ENCODE measurements at places on chromosomes 3 and 15.

- DNase-seq, result no peak
Observed at GRCh38 chr15:91151781-91152563, 51.9 kb downstream of the SV2B start.

GRCh38 chr3:159448902-159449301 lies 539.7 kb upstream of the IL12A start:
- DNase-seq, result no peak

DNA sequence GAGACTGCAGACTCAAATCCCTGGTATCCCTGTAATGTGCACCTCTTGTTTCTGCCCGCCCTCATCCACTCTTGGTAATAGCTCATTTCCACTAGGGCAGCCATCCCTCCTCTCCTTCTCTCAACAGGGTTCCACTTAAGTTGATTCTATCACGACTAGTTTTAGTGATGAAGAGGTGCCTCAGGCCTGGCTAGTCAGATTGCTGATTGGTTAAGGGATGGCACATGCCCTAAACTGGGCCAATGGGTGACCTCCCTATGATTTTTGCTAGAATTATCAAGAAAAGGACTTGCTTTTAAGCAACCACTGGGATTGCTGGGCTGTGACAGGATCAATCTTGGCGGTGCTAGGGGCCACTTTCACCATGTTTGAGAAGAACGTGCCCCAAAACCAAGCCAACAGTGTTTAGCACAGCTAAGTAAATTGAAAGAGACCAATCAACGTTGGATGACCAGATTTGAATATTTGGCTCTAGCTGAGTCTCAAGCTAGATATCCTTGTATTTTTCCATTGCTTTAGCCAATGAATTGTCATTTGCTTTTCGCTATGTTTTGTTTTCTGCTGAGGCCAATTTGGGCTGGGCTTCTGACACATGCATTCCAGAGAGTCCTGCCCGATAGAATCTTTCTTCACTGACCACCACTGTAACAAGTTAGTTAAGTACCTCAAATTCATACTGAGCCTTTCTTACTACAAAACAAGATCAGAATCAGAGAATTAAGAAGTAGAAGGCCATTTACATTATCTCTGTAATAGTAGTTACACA lies 131.0 kb downstream of the PDZRN3 start:
- no peak for DNase-seq

- no peak for DNase-seq
Observed at GRCh38 chr15:49864251-49864650, 243.4 kb downstream of the DTWD1 start.

- no peak for DNase-seq
Observed at GRCh38 chr15:26967719-26968269, 3.2 kb upstream of the GABRG3 start.

DNA sequence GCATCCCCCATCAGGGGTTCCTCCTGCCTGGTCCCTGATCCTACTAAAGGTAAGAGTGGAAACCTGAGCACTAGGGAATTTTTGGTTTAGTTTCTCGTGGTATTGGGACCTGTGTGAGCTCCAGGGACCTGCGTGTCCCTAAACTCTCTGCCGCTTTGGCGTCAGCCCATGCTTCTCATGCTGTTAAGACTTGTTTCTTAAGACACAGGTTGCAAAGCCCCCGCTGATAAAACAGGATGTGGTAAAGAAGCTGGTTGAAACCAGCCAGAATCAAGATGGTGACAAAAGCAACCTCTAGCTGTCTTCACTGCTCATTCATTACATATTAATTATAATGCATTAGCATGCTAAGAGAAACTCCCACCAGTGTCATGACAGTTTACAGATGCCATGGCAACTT lies 64.6 kb downstream of the LYZL4 start:
- peak; percentile 34 for DNase-seq

DNA sequence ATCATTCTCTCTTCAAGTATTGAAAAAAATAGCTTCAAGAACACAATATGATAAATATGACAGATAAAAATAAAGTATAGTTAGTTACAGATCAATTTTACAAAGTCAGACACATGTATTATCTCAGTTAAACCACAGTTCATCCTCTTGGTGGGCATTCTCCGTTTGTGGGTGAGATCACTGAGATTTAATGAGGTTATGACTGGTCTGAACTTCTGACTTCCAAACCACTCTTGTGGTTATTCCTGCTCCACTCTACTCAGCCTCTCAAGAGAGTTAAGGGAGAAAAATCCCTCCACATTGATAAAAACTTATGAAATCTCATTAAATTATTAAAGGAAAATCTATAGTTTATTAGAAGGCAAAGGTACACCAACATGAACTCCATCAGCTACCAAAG lies 229.9 kb upstream of the LRTM1 start:
- DNase-seq, result no peak

- DNase-seq, result no peak
Observed at GRCh38 chr3:73621388-73621787, 3.4 kb downstream of the PDZRN3 start.

GRCh38 chr3:161020256-161020655 lies 84.9 kb downstream of the B3GALNT1 start:
- no peak for DNase-seq

- DNase-seq, result peak; percentile 93
Observed at GRCh38 chr3:46946856-46947545, 29.5 kb downstream of the CCDC12 start.

DNA sequence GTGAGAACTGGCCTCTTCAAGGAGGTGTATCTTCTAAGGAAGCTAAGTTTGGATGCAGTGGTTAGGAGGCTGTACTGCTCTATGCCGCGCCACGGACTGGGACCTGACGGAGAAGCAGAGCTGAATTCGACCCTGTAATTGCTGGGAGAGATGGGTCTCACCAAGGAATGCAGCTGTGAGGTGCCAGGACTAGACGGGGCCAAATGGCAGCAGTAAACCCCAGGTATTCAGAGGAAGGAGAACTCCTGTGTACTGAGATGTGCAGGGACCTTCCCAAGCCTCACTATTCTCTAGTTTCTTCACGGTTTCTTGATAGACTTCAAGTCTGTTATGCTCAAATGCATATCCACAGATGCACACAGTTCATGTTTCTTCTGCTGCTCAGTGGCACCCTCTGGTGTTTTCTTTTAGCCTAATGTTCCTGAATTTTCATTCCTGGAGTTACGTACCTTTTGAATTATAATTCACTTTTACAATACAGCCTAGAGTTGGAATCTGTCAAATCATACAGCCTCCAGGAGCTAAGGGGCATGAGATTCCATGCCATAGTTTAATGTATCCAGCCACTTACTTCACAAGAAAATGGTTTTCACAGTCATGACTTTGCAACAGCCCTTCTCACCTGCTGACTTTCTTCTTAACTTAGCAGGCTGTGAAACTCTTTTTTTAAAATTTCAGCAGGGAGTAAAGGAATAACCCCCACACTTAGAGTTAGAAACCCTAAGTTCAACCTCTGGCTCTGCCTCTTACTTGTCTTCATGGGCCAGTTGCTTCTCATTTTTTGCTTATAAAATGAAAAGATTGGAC lies 61.8 kb downstream of the GLDN start:
- DNase-seq, result peak; percentile 51

GRCh38 chr3:1774597-1774996 lies 324.1 kb upstream of the CNTN4 start:
- DNase-seq, result no peak

- no peak for DNase-seq
Observed at GRCh38 chr15:59443341-59444072, 5.5 kb downstream of the FAM81A start.

DNA sequence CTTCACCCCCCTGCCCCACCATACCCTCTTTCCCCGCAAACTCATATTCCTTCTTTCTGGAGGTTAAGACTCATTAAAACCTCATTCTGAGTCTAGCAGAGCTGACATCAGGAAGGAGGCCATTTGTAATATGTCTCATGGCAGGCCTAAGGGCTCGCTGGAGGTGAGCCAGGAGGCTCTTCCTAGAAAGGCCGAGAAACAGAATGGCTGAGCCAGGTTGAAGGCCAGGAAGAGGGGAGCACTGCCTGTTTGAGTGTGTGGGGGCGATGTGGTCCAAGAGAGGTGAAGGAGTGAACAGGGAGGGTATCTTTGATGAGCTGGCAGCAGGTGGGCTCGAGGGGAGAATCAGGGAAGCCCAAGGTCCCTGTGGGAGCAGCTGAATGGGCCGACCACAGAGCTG lies 317.3 kb downstream of the TLE3 start:
- no peak for DNase-seq

DNA sequence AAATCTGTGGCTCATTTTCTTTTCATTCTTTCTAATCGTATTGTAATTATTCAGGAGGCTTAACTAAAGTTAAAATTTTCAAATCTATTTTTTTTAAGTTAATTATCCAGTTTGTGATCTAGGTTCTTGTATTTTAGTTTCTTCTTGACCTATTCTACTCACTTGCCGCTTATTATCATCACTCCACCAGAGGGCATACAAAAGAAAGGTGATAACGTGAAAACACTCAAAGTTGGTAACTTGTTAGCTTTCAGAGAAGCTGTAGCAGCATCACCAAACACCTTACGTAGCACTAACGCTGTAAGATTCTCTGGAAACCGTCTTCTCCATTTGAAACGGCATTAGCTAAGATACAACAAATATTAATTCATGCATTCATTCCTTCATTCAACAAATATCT lies 4.8 kb downstream of the GNB4 start:
- DNase-seq, result peak; percentile 76

DNA sequence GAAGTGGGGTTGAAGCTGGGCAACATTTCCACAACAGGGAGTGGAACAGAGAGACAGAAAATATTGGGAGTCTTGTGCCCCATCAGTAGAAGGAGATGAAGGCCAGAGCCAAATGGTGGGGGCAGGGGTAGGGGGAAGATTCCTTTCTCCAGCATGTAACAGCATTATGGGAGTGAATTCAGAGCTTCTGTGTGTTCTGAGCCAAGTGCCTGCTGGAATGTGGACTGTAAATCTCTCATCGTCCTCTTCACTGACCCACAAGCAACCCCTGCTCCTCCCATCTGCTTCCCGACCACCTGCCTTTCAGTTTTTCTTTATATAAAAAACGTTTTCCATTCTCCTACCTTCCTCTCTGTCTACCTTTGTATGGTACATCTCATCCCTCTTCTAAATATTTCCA lies 344.2 kb upstream of the TPRG1 start:
- no peak for DNase-seq

- DNase-seq, result no peak
Observed at GRCh38 chr3:162022911-162023310, 526.3 kb downstream of the OTOL1 start.

DNA sequence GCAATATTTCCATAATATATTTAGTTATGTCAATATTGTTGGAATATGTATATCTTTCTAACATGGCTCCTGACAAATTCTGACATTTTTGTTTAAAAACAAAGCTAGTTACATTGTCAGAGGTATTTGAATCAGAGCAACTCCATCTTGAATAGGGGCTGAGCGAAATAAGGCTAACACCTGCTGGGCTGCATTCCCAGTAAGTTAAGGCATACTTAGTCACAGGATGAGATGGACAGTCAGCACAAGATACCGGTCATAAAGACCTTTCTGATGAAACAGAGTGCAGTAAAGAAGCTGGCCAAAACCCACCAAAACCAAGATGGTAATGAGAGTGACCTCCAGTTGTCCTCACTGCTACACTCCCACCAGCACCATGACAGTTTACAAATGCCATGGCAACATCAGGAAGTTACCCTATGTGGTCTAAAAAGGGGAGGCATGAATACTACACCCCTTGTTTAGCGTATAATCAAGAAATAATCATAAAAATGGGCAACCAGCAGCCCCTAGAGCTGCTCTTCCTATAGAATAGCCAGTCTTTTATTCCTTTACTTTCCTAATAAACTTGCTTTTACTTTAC lies 30.4 kb downstream of the RPL22L1 start:
- no peak for DNase-seq

GRCh38 chr15:89446255-89446891 lies 50.0 kb downstream of the RHCG start:
- no peak for DNase-seq

DNA sequence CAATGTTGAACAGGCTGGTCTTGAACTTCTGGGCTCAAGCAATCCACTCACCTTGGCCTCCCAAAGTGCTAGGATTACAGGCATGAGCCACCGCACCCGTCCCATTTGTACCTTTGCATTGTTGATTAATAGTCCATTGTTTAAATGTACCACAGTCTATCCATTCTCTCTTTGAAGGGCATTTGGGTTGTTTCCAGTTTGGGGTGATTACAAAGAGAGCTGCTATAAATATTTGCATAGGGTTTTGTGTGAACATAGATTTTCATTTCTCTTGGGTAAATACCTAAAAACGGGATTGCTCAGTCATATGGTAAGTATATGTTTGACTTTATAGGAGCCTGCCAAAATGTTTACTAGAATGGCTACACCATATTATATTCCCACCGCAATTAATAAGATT lies 13.7 kb upstream of the PTPRG start:
- no peak for DNase-seq

- DNase-seq, result no peak
Observed at GRCh38 chr3:147424581-147425387, 15.6 kb downstream of the ZIC1 start.

DNA sequence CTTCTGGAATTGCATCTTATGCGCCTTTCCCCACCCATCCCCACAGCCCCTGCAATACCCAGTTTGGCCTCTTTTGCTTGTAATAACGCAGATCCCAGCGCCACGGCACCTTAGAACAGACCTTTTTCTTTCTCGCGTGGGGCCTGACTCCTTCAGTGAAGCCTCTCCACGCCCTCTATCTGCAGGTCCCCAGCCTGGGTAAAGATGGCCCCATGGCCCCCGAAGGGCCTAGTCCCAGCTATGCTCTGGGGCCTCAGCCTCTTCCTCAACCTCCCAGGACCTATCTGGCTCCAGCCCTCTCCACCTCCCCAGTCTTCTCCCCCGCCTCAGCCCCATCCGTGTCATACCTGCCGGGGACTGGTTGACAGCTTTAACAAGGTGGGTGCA lies 594 bp downstream of the CRELD1 start:
- DNase-seq, result peak; percentile 65

Data from hematopoietic multipotent progenitor cell treated with erythropoietin and hydrocortisone succinate and interleukin-3 and kit ligand, for 6 days (in vitro differentiated cells).